Endothelial cell (in vitro differentiated cells): ENCODE measurements at places on chromosomes 1 and 21.
A peak's percentile ranks its signal among the peaks of the same experiment; 100 is the strongest.

GRCh38 chr1:54397090-54397591, 9.1 kb downstream of the SSBP3 start:
- DNase-seq, result no peak

DNA sequence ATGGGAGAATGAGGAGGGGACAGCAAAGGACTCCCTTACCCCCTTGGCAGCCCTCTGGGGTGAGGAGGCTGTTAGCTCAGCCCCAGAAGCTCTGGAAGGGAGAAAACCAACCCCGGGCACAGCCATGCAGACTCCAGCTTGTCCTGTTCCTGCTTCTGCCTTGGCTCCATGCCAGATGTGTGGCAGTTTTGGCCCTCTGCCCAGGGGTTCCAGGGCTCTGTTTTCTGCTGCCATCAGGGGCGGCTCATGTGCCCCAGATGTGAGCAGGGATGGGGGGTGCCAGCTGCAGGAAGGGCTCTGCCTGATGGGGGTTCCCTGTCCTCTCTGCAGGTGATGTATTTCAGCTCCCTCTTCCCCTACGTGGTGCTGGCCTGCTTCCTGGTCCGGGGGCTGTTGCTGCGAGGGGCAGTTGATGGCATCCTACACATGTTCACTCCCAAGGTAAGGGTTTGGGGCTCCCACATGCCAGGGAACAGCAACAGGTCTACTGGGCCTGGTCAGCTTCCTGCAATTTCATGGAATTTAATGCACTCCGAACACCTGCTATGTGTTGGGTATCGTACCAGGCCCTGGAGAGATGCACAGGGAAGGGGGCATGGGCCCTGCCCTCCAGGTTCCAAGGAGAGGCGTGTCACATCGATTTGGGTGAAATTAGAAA, 26.1 kb downstream of the SLC6A17 start:
- DNase-seq, result no peak

DNA sequence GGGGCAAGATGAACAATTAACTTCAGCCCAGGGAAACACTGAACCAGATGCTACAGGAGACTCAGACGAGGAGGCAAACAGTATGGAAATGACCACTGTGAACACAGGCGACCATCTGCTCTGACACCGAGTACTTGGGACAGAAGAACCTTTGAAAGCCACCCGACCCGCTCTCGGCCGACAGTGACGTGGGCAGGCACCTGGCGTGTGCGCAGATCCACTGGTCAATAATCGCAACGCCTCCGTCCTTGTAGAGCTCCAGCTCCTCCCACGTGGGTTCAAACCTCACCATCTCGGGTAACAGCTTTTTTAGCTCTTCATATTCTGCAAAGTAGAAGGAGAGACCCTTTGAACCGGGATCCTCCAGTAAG, 20.3 kb downstream of the POFUT2 start:
- DNase-seq, result no peak

DNA sequence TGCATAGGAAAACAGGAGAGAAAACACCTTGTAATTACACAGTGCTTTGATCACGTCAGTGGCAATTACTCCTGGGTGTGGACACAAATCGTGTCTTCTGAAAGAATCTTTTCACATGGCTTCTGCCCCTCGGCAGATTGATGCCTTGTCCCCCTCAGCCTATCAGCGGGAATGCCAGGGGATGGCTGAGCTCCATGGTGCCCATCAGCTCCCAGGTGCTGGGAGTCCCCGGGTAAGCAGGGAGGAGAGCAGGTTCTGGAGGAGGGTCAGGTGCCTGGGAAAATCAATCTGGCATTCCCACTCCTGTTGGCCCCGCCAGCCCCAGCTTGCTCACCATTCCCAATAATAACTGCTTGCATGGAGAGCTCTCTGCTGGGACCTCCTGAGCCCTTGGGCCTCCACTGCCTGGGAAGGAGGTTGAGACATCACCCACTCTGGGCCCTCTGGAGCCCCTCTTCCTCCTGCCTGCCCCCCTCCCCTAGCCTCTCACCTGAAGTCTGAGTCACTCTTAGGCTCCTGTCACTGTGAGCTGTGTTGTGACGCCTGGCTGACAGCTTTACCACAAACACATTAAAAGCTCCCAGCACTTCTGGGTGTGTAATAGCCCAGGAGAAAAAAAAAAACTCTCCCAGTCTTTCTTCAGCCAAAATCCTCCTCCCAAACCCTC, 4.9 kb downstream of the CAMK2N1 start:
- no peak for DNase-seq

DNA sequence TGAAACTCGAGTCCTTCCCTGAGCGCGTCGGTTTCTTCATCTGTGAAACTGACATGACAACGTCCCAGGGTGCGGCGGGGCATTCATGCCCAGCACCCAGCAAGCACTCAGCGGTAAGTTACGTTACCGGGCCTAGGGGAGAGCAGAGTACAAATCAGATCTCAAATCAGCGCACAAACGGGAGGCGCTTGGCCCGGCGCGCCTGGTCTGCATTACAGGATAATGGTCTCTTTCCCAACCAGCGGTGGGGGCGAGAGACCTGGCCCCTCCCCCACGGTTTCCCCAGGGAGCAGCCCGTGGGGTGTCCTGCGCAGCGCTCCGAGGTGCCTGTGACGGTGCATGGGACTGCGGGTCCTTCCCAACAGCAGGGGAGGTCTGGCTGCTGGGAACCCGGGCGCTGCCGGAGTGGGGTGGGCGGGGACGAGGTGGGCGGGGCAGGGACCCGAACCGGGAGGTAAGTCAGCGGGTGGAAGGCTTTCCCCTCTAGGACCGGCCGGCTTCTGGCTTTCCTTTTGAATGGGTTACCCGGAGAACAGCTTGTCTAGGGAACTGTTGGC, 1.0 kb downstream of the TMEM51 start:
- peak; percentile 59 for DNase-seq

DNA sequence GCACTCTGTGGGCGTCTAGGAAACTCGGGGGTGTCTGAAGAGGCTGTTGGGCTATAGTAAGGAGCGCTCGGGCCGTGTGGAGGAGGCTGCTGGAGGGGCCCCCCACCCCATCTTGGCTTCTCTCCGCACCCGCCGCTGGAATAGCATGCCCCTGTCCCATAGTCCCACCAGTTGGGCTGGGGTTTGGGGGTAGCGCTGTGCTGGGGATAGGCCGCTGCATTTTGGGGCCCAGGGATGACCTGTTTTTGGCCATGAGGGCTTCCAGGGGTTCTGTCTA, 511 bp downstream of the EFNA3 start:
- DNase-seq, result no peak

- DNase-seq, result no peak
These were observed 5.9 kb downstream of the BACH1 start for GRCh38 chr21:29304597-29304996.

- DNase-seq, result no peak
These were observed 70.6 kb downstream of the FNBP1L start for GRCh38 chr1:93518516-93518915.

GRCh38 chr1:24118410-24119242, 6.7 kb upstream of the MYOM3 start:
- no peak for DNase-seq

DNA sequence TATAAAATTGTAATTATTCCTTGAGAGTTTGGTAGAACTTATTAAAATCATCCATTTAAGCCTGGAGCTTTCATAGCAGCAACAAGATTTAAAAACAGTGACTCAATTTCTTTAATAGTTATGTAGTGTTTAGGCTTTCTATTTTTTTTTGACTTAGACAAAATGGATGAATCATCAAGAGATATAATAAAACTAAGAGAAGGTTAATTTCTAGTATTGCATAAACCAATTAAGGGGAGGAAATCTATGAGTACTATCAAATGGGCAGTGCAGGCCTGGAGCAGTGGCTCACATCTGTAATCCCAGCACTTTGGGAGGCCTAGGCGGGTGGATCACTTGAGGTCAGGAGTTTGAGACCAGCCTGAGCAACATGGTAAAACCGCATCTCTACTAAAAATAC, 416.3 kb upstream of the USP24 start:
- DNase-seq, result no peak

DNA sequence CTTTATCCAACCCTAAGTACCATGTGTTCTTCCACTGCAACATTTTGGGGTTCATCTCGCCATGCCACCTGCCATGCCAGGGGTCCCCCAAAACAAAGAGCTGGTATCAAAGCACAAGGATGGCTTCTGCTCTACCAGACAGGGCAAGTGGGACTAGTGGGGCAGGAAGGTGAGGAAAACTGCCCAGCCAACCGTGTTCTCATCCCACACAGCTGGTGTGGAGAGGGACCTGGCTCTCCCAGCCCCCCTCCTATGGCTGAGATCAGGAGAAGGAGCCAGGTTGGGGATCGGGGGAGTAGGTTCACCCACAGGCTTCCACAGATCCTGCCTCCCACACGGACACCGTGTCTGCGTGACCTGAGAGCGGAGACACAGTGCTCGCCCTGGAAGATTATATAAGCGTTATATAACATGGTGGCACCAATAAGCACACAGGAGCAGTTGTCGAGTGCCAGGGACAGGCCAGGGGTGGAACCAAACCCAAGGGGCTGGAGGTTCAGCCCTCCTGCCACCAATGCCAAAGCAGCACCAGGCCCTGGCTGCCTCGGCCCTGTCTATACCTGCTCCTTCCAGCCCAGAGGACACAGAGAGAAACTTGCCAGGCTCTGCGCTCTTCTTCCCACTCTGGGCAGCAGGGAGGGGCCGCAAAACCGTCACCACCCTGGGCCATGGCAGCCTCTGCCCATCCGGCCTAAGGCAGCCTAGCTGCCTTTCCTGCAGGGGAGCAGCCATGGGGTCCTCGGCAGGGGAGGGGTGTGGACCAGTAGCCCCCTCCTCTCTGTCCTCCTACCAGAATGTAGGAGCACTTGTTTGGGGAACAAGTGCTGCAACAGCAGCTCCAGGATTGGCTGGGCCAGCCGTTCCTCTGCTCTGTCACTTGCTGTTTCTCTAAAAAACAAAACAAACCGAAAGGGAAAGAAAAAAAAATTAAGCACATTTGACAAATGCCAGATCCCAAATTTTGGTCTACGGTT, 43.5 kb downstream of the CD34 start:
- no peak for DNase-seq

DNA sequence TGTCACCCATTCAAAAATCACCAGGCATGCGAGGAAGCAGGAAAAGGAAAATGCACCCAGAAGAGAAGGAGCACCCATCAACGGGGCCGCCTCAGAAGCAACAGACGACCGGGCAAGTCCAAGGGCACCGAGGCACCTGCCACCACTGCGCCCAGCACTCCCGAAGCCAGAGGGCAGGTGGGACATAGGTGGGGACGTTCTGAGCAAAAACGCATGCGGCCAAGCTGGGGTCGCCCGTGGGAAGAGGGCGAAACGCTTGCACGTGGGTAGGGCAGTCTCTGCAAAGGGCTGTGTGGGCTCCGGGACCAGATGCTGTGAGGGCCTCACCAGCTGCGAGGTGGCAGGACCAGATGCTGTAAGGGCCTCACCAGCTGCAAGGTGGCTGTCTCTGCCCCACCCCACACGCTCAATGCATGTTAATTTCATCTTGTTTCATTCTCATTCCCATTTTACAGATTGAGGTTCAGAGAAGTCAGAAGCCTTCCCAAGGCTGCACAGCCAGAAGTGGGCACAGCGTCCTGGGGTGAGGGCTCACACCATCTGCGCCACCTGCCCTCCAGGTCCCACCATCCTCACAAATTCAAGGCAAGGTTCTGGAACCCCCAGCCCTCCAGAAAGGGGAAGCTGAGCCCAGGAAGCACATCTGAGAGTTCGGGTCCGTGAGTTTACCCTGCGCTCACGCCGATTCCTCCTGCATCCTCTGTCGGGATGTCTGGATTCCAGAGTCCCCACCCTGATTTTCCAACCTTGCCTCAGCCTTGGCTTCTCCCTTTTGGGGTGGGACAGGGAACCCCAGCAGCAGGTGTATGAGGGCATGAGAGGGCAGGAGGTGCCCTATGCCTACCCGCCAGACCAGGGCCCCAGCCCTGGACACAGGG, 8.2 kb upstream of the SAMD11 start:
- DNase-seq, result no peak

- no peak for DNase-seq
These were observed 32.5 kb downstream of the DHCR24 start for GRCh38 chr1:54854381-54855020.

DNA sequence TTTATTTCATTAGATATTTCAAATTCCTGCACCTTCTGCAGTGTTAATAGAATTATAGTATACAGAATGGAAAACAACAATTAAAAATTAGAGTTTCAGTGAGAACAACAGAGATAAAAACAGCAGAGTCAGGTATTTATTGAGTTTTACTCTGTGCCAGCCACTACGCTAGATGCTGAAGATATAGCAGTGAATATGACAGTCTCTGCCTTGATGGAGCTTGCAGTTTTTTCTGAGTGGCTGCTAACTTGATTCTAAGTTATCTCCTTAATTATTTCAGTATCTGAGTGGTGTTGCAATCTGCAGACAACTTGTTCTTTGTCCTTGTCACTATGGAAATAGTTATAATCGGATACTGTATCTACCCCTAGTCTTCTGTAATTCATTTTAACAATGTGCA, 384.3 kb upstream of the ZRANB2 start:
- no peak for DNase-seq

DNA sequence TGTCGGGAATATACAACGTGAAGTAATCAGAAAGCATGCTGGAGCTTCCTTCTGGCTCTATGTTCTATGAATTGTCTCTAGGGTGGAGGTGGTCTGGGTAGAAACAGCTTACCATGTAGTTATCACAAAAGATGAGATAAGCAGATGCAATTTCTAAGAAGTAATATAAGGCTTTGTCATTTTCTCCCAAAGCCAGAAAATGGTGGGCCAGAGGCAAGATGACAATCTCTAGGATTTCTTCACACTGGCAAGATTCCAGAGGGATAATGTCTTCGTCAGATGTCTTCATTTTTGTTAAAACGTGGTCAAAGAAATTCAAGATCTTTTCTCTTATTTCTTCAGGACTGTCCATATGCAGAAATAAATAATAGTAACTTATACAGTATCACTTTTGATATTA, 77.7 kb downstream of the ADCY10 start:
- DNase-seq, result no peak

DNA sequence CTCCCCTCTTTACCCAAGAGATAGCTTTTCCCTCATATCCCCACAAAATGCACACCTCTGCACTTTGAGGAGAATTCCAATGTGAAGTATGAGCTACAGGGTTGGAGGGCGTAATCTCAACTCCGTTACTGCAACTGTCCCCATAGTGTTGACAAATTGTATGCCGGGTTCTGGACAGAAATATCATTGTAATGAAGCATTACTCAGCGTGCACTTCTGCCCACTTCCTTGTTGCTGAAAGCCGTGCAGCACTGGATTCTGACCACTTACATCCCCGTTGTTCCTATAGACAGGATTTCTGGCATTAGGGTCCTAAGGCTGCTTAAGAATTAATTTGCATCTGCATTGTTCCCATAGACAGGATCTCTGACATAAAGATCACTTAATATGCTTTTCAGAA, 205.6 kb downstream of the RHOU start:
- no peak for DNase-seq

DNA sequence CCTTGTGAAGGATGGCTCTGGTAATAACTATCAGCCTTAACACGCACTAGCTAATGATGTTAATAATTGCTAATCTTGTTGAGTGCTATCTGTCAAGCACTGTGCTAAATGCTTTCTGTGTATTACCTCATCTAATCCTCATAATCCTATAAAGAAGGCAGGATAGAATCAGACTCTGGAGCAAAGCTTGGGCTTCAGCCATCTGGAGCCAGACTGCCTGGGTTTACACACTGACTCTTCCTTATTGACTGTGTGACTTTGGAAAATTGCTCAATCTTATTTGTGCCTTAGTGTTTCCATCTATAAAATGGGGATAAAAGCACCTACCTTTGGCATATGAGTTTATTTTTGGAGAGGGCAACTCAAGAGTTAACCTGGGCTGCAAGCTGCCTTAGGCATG, 216.1 kb downstream of the NUF2 start:
- no peak for DNase-seq

- DNase-seq, result peak; percentile 15
These were observed 149.4 kb downstream of the FAM78B start for GRCh38 chr1:166017395-166017794.

- DNase-seq, result peak; percentile 55
These were observed 32.5 kb downstream of the PEX14 start for GRCh38 chr1:10507111-10507879.
